Mesendoderm (in vitro differentiated cells): ENCODE measurements at places on chromosomes 11 and 22.
A peak's percentile ranks its signal among the peaks of the same experiment; 100 is the strongest.

GRCh38 chr11:86091566-86091965 lies 22.7 kb upstream of the PICALM start:
- peak; percentile 32 for DNase-seq

DNA sequence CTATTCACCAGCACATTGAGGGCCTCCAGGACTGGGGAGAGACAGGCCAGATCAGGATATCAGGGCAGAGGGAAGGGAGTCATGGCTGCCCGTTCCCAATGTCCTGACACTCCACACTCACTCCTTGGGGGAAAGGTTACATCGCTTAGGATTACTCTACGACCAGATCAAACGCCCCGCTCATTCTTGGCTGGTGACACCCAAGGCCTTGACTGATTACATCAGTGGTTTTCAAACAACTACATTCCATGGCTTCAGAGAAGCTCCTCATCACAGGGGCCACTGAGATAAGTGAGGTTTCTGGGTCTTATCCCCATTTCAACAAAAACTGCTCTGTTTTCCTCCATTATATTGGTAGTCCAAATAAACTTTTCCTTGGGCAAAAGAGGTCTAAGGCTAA lies 15.0 kb downstream of the UBE2L6 start:
- peak; percentile 44 for DNase-seq

DNA sequence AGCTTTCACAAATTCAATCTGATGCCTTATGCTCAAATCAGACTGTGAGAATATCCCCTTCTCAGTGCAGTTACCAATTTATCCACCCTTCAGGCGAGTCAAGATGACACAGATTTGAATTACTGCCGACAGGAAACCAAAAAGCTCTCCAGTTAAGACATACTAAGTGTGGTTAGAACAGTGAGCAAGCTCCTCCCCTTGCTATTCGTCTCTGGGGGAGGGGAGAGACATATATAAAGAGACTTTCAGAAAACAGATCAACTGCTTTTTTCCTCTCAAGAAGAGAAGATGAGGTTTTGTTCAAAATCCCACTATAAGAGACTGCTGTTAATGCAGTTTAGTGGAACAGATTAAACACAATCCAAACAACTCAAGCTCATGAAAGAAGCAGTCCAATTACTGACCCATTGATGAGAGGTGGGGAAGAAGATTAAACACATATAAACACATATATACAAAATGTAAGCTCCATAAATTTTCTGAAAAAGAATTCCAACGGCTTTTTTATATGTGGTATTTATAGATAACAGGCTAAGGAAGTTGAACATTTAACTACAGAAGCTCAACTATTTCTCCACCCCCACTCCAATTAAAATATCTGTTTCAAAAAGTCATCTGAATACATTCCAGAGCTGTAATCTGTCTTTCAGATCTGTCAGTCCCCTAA lies 102.7 kb downstream of the MRTFA start:
- DNase-seq, result peak; percentile 79

GRCh38 chr11:2779981-2780849 lies 80.4 kb upstream of the KCNQ1OT1 start:
- DNase-seq, result no peak

- no peak for DNase-seq
Measured at GRCh38 chr11:4903484-4903883, at the start of gene OR51A7. Gene OR51A7, plus strand, starts transcription at chr11:4903783. Its CDS starts 3,587 bp downstream, at chr11:4907370.

GRCh38 chr22:44522526-44523170 lies 24.6 kb upstream of the RTL6 start:
- no peak for DNase-seq
